ENCODE measurements at places on chromosomes 5 and 9. TPM values are rescaled to one million over a fixed set of nuclear protein-coding genes. Genes with fewer than 3 reads are reported as not detected.

DNA sequence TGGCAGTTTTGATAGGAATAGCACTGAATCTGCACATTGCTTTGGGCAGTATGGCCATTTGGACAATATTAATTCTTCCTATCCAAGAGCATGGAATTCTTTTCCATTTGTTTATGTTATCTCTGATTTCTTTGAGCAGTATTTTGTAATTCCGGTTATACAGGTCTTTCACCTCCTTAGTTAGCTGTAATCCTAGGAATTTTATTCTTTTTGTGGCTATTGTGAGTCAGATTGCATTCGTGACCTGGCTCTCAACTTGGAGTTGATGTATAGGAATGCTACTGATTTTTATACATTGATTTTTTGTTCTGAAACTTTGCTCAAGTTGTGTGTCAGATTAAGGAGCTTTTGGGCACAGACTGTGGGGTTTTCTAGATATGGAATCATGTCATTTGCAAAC lies 24.0 kb downstream of the TMEM161B start:
- peak overlapping the region; percentile 86 for H3K27ac ChIP-seq
- H3K36me3 ChIP-seq = no peaks in the 10 kb centered on the region
- no peak overlapping the region for H3K4me3 ChIP-seq
- DNase-seq = no peak

DNA sequence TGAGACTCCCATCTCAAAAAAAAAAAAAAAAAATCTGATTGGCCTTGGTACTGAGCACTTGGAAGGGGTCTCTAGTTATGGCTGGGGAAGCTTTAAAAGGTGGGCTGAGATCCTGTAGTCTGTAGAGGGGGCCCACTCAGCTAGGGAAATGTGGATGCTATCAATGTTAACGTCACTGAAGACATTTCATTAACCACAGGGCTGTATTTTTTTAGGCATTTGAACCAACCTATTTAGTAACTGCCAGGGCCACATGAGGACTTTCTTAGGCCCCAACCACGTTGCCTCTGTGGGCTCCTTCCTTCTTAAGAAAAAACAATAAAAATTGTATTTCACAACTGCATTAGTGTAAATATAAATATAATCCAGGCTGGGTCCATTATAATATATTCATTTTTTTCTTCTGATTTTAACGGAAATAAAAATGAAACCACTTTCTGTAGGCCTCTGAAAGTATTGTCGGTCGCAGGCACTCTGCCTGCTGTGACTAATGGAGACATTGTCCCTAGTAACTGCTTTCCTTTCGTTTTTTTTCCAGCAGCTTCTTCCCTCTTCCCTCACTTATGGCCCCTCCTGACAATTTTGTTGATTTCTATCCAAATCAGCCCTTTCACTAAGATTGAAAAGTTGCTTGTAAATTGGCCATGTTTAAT lies 71.6 kb downstream of the GCNT1 start:
- no peaks in the 10 kb centered on the region for H3K27me3 ChIP-seq
- H3K36me3 ChIP-seq = peaks cover 1% of the 10 kb centered on the region
- DNase-seq = no peak

DNA sequence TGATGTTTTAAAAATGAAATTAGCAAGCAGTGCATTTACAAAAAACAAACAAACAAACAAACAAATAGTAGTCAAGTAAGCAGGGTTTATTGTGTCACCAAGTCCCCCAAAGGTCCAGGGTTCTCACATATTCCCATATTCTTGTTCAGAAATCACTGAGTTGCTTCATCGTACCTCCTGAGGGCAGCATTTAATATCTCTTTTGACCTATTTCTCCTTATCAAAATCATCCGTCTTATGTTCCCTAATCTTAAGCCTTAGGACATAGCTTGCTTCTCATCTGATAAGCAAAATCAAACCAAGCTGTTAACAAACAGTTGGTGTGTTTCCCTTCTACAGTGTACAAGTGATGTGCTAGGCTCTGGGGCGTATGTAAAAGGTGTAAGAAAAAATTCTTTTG lies 109.5 kb upstream of the MAN2A1 start:
- no peak overlapping the region for H3K27ac ChIP-seq
- H3K4me1 ChIP-seq = no peaks in the 10 kb centered on the region
- no peaks in the 10 kb centered on the region for H3K36me3 ChIP-seq
- no peak overlapping the region for H3K4me3 ChIP-seq
- no peaks in the 10 kb centered on the region for H3K27me3 ChIP-seq

- H3K4me1 ChIP-seq = peaks cover 7% of the 10 kb centered on the region
- no peaks in the 10 kb centered on the region for H3K27me3 ChIP-seq
- DNase-seq = no peak
- H3K36me3 ChIP-seq = peaks cover 1% of the 10 kb centered on the region
- no peak overlapping the region for H3K27ac ChIP-seq
- no peak overlapping the region for H3K4me3 ChIP-seq
These were observed 104.8 kb downstream of the LPAR1 start for GRCh38 chr9:110933350-110934001.

- H3K27me3 ChIP-seq = peaks cover 36% of the 10 kb centered on the region
- H3K4me1 ChIP-seq = peaks cover 8% of the 10 kb centered on the region
- no peak overlapping the region for H3K4me3 ChIP-seq
- DNase-seq = peak; percentile 37
- no peak overlapping the region for H3K27ac ChIP-seq
- H3K36me3 ChIP-seq = peaks cover 2% of the 10 kb centered on the region
These were observed 2.2 kb downstream of the GABRB2 start for GRCh38 chr5:161544350-161544765.

GRCh38 chr9:27645161-27645840 lies 72.0 kb upstream of the C9orf72 start:
- H3K27me3 ChIP-seq = no peaks in the 10 kb centered on the region
- H3K27ac ChIP-seq = no peak overlapping the region
- H3K4me1 ChIP-seq = no peaks in the 10 kb centered on the region
- no peak overlapping the region for H3K4me3 ChIP-seq
- no peaks in the 10 kb centered on the region for H3K36me3 ChIP-seq

- H3K27me3 ChIP-seq = no peaks in the 10 kb centered on the region
- H3K4me3 ChIP-seq = no peak overlapping the region
- H3K36me3 ChIP-seq = peaks cover 4% of the 10 kb centered on the region
- H3K27ac ChIP-seq = no peak overlapping the region
- H3K4me1 ChIP-seq = peaks cover 7% of the 10 kb centered on the region
- DNase-seq = no peak
These were observed 951.1 kb upstream of the NUDT12 start for GRCh38 chr5:104513640-104514072.

DNA sequence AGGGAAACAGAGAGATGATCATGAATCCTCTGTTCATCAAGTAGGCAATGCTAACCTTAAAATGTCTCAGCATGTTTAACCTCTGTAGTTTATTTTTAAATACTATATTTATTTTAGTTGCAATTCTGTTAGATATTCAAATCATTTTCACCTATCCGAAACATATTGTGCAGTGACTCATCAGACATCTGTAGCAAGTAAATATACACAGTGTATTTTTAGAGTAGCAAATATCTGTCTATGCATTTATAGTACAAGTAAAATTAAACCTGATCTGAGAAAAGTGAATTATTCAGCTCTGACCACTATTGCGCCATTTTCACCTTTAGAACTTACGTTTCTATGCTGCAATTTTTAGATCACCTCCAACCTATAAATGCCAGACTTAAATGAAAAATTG lies 24.3 kb upstream of the TUSC1 start:
- no peaks in the 10 kb centered on the region for H3K27me3 ChIP-seq
- no peak overlapping the region for H3K27ac ChIP-seq
- DNase-seq = no peak
- no peaks in the 10 kb centered on the region for H3K36me3 ChIP-seq
- no peak overlapping the region for H3K4me3 ChIP-seq

- H3K27ac ChIP-seq = no peak overlapping the region
- peaks cover 7% of the 10 kb centered on the region for H3K4me1 ChIP-seq
- no peak for DNase-seq
- no peaks in the 10 kb centered on the region for H3K36me3 ChIP-seq
- no peaks in the 10 kb centered on the region for H3K27me3 ChIP-seq
These were observed 379.5 kb downstream of the NFIB start for GRCh38 chr9:13934416-13934815.

- no peak for DNase-seq
- H3K4me1 ChIP-seq = no peaks in the 10 kb centered on the region
- H3K4me3 ChIP-seq = no peak overlapping the region
- H3K27ac ChIP-seq = no peak overlapping the region
These were observed 21.6 kb upstream of the C5orf46 start for GRCh38 chr5:147927901-147928300.

DNA sequence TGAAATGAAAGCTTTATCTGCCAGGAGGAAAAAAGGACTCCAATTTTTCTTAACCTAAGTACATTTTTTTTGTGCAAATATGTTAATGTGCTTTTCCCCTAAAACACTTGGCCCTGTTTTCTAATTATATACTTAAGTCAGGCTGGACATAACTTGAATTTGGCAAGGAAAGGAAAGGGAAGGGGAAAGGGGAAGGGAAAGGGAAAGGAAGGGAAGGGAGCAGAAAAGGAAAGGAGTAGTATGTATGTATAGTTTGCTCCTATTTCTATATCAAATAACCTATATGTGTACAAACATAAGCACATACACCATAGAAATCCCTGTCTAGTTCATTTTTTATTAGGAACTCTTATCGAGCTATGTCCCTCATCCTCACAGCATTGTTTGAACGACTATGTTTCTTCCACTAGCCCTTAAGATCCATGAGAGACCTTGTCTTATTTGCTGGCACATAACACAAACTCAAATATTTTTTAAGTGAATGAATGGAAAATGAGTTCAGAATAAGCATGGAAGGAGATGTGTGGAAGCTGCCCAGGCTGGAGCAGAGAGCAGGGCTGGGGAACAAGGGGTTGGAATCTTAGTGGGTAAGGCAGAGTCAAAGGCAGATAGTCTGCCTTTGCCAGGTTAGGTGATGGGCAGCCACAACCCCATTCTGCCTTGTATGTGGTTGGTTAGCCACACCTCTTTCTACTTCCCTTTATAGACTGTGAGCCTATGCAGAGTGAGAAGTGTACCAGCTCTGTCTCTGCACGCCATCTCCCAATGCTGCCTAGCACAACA lies 70.0 kb downstream of the KLHL3 start:
- peaks cover 4% of the 10 kb centered on the region for H3K36me3 ChIP-seq
- H3K27me3 ChIP-seq = no peaks in the 10 kb centered on the region
- H3K4me1 ChIP-seq = peaks cover 21% of the 10 kb centered on the region
- peak overlapping the region; percentile 38 for H3K27ac ChIP-seq
- H3K4me3 ChIP-seq = no peak overlapping the region

- H3K4me3 ChIP-seq = no peak overlapping the region
- peaks cover 22% of the 10 kb centered on the region for H3K27me3 ChIP-seq
- H3K4me1 ChIP-seq = peaks cover 5% of the 10 kb centered on the region
- DNase-seq = no peak
- H3K27ac ChIP-seq = no peak overlapping the region
These were observed 114.7 kb upstream of the CXCL14 start for GRCh38 chr5:135693371-135693955.

- no peak overlapping the region for H3K4me3 ChIP-seq
- H3K4me1 ChIP-seq = no peaks in the 10 kb centered on the region
- H3K27ac ChIP-seq = no peak overlapping the region
- H3K36me3 ChIP-seq = no peaks in the 10 kb centered on the region
- no peaks in the 10 kb centered on the region for H3K27me3 ChIP-seq
These were observed 302.2 kb upstream of the VLDLR start for GRCh38 chr9:2319421-2319820.

- H3K27ac ChIP-seq = no peak overlapping the region
- H3K27me3 ChIP-seq = no peaks in the 10 kb centered on the region
- peaks cover 5% of the 10 kb centered on the region for H3K4me1 ChIP-seq
- no peak for DNase-seq
- peaks cover 1% of the 10 kb centered on the region for H3K36me3 ChIP-seq
These were observed 519.9 kb downstream of the SEMA5A start for GRCh38 chr5:9025942-9026341.

DNA sequence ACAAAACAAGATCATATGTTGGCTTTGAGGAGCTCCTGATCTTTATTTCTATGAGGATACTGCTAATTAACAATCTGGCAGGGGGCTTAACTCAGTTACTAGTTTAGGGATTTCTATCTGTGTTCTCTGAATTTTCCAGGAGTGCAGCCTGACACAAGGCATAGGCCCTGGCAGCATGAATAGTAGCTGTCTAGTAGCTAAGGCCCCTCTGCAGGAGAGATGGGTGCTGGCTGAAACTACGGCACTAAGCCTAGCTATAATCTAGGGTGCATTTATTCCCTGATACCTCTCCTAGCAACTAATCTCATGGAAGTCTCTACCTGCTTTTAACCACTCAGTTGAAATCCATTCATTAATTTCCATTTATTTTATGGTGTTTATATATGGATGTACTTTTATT lies 268.2 kb downstream of the TMEM232 start:
- H3K27me3 ChIP-seq = no peaks in the 10 kb centered on the region
- H3K27ac ChIP-seq = no peak overlapping the region
- no peak overlapping the region for H3K4me3 ChIP-seq
- no peaks in the 10 kb centered on the region for H3K36me3 ChIP-seq
- peaks cover 4% of the 10 kb centered on the region for H3K4me1 ChIP-seq

DNA sequence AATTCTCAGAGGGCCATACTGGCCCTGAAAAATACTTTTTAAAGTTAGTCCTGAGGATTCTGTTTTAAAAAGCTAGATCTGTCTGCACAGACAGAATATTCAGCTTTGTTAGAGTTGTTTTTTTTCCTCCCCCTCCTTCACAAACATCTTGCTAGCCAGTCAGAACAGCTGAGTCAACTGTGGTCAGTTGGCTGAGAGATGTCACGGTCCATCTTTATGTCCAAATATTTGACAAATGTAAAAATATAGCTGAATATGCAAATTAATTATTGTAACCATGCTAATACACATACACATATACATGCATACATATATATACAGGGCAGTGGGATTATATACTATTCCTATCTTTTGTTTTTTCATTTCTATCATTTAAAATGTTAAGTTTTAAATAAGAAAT lies 33.9 kb downstream of the UNC13B start:
- no peak overlapping the region for H3K4me3 ChIP-seq
- peaks cover 60% of the 10 kb centered on the region for H3K36me3 ChIP-seq
- H3K27me3 ChIP-seq = no peaks in the 10 kb centered on the region
- H3K27ac ChIP-seq = no peak overlapping the region

- peaks cover 4% of the 10 kb centered on the region for H3K4me1 ChIP-seq
- H3K27me3 ChIP-seq = peaks cover 3% of the 10 kb centered on the region
- no peak for DNase-seq
- H3K36me3 ChIP-seq = peaks cover 2% of the 10 kb centered on the region
- no peak overlapping the region for H3K27ac ChIP-seq
- no peak overlapping the region for H3K4me3 ChIP-seq
These were observed 152.1 kb downstream of the CRB2 start for GRCh38 chr9:123508048-123508447.

The SCGB3A1 gene
- total RNA-seq = not detected

The OGN gene
- not detected for total RNA-seq

The PCDHA13 gene
- total RNA-seq = 3.9 TPM

The GRM6 gene
- not detected for total RNA-seq

The ARID3C gene
- total RNA-seq = 12.0 TPM

The CYSRT1 gene
- 1.2 TPM for total RNA-seq

The ANGPTL2 gene
- total RNA-seq = 5.3 TPM

The FOXD4L5 gene
- total RNA-seq = 0.29 TPM
